Non-pigmented ciliary epithelial cell (primary cell): ENCODE measurements at places on chromosomes 13 and 19.
A peak's percentile ranks its signal among the peaks of the same experiment; 100 is the strongest.

DNA sequence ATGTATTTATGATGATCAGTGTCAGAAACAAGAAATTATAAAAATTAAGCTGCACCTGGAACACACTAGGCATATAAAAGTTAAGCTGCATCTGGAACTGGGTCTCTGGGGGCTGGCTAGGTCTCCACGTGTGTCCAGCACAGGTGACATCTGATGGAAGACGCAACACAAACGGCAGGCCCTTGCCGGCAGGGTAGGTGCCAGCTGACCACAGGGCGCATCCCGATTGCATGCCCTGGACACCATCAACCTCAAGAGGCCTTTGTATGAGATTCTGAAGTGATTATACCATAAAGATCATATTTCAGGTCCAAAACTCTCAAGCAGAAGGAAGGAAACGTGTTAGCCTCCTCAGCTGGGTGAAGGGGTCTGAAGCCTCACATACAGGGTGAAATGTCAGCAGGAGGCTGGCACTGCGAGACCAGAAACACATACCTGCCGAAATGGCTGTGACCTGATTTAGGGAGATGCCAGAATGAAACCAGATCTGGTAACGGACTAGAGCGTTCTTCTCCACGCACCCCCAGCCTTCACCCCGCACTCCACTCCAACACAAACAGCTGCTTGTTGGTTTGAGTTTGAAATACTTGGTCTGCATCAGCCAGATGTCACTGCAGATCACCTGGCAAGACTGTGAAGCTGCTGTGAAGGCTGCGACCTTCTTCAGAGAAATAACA lies 37.3 kb downstream of the COL4A1 start:
- DNase-seq: no peak

DNA sequence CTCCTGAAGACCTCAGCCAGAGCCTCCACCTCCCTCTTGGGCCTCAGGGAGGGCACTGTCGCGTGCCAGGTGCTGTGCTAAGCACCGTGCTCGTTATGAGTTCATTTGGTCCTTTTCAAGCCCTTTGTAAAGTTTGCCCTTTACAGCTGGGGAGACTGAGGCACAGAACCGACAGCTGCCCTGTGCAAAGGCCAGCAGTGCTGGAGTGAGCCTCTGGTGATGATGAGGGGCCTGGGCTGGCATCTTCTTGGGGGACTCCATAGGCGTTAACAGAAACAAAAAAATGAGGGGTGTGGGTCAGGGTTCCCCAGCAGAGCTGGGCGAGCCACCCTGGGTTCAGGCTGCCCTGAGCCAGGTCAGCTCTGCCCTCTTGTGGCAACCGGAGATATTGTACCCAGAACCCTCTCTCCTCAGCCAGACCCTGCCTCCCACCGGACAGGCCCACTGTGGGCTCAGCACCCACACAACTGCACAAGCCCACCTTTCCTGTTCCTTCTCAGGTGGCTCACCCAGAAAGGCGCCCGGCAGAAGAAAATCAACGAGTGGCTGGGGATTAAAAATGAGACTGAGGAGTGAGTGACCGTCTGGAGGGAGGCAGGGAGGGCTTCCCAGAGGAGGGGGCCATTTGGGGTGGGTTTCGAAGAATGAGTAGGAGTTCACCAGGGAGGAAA lies 5.5 kb upstream of the IFI30 start:
- no peak for DNase-seq

DNA sequence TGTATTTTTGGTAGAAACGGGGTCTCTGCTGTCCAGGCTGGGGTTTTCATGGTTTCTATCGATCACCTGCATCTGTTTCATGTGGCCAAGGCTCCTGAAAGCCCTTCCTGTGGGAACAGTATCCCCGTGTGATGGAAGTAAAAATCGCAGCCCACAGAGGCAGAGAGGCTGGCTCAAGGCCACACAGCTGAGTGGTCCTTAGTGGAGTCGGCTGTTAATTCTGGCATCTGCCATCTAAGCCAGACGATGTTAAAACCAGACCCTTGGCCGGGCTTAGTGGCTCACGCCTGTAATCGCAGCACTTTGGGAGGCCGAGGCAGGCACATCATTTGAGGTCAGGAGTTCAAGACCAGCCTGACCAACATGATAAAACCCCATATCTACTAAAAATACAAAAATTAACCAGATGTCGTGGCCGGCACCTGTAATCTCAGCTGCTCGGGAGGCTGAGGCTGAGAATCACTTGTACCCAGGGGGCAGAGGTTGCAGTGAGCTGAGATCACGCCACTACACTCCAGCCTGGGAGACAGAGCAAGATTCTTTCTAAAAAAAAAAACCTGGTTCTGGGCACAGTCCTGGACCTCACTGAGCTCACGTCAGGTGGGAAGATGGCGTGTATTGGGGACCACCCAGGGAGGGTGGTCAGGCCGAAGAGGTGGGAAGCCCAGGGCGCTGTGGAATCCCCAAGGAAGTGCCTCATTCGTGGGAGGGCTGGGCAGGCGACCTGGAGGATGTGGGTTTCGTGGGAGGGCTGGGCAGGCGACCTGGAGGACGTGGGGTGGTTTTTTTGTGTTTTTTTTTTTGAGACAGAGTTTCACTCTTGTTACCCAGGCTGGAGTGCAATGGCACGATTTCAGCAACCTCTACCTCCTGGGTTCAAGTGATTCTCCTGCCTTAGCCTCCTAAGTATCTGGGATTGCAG lies 18.5 kb upstream of the MISP start:
- no peak for DNase-seq

DNA sequence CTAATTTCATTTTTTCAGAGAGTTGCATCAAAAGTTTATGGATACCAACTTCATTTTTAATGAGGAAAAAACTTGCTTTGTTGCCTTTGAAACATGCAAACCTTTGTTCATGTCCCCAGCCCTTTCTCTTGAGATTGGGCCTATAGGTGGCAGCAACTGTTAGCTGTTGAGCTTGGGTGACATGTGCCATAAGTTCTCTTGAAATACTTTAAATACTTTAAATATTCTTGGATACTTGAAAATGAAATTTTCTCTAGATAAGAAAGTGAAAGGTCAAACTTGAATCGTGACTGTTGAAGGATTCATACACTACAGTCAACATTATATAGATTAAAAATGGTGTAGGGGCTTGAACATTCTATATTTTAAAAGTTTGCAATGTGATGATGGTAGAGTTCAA lies 294.9 kb downstream of the NDFIP2 start:
- DNase-seq: peak; percentile 58

GRCh38 chr13:94601446-94602431 lies at the start of gene GPR180:
GPR180 (plus strand) TSS chr13:94601857; CDS start chr13:94601928, 71 bp downstream.
- DNase-seq: peak; percentile 99

DNA sequence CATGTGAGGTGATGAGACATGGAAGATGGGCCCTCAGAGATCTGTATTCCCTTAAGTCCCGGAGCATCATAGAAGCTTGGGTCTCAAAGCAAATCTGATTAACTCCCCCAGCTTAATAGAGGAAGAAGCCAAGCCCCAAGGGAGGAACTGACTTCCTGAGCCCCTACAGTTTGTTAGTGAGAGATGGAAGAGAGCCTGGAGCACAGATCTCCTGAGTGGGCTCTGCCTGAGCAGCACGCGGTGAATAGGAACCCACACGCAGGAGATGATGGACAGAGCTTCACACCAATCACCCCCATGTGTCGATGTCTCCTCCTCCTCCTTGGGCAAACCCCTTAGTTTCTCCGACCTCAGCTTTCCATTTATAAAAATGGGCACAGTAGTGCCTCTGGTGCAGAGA lies 50.1 kb upstream of the ATP12A start:
- no peak for DNase-seq

- no peak for DNase-seq
These were observed 41.0 kb downstream of the EFNB2 start for GRCh38 chr13:106494506-106494905.

DNA sequence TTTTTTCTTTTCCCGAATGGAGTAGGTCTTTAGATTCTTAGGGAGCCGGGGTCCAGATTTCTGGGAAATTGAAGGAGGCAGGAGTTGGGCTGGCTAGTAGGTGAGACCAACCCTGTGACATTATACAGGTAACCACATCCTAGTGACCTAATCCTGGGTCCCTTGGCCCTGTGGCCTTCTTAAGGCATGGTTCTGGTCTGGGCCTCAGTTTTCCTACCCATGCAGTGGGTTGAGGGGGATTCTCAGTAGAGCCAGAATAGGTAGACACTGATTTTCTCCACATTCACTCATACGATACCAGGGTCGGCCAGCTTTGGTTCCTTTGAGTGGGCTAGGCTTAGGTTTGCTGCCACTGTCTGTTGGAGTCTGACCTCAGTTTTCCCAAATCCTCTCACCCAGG lies 7.2 kb downstream of the PPFIA3 start:
- DNase-seq: no peak

GRCh38 chr13:105634059-105634458 lies 901.4 kb downstream of the EFNB2 start:
- DNase-seq: no peak

- no peak for DNase-seq
These were observed 7.4 kb downstream of the DBP start for GRCh38 chr19:48629599-48630295.

- no peak for DNase-seq
These were observed 559 bp upstream of the SSBP4 start for GRCh38 chr19:18418483-18419194.

GRCh38 chr19:39828654-39829032 lies 5.3 kb downstream of the DYRK1B start:
- DNase-seq: no peak

DNA sequence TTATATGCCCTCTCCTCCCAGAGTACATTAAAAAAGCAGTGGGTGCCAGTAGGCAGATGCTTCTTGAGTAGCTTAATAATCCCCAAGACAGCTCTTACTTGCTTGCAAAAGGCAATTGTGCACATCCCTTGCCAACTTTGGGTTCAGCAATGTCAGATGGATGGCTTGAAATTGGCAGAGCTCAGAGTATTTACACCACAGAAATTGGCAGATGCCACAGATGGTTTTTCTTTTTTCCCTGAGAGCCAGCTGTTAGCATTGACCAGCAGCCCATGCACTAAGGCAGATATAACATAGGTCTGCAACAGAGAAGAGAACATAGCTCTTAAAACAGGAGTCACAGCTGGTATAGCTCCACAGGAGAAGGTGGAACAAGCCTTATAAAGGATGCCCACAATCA lies 18.4 kb upstream of the RNASEH2B start:
- DNase-seq: no peak

DNA sequence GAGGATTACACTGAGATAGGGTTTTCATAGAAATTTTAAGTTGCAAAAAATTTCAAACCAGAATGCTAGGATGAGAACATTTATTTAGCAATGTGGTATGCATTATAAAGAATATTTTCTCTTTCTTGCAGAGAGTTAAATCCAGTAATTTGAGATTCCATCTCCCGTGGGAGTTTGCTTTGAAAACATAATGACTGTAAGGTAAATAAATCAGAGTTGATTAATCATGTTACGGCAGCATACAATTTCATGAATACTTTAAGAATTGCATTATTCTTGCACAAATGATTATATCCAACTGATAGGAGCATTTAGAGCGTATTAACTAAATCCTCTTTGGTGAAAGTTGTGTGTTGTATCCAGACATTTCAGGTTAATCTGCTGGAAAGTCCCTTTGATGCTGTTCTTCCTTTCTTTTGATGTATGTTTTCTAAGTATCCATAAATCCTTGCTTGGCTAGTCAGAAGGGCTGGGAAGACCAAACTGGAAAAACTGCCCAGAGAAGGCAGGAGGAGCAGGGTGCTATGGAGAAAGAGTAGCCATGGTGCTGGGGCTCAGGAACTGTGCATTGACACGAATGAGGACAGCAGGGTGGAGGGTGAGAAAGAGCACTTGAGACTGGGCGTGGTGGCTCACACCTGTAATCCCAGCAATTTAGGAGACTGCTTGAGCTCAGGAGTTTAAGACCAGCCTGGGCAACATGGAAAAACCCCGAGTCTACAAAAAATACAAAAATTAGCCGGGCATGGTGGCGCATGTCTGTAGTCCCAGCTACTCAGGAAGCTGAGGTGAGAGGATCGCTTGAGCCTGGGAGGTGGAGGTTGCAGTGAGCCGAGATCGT lies 4.8 kb upstream of the GJA3 start:
- DNase-seq: no peak

DNA sequence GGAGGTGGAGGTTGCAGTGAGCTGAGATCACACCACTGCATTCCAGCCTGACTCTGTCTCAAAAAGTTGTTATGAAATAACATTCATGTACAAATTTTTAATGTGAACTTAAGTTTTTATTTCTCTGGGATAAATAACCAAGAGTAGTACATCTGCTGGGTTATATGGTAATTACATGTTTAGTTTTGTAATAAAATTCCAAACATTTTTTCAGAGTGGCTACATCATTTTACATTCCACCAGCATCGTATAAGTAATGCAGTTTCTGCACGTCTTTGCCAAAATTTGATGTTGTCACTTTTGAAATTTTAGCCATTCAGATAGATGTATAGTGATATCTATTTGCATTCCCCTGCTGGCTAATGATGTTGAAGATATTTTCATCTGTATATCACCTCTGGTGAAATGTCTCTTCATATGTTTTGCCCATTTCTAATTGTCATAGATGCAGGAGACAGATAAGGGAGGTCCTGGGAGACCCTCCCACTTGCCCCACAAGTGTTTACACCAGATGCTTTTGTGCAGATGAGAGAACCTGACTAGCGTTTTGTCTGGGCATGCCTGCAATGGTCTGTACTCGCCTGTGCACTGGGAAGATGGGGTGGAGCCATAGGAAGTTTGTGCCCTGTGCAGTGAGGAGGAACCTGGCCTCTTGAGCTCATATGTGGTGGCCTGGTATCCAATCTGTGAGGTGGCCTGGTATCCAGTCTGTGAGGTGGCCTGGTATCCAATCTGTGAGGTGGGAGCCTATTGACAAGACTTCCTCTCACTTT lies 12.7 kb upstream of the KBTBD6 start:
- no peak for DNase-seq

DNA sequence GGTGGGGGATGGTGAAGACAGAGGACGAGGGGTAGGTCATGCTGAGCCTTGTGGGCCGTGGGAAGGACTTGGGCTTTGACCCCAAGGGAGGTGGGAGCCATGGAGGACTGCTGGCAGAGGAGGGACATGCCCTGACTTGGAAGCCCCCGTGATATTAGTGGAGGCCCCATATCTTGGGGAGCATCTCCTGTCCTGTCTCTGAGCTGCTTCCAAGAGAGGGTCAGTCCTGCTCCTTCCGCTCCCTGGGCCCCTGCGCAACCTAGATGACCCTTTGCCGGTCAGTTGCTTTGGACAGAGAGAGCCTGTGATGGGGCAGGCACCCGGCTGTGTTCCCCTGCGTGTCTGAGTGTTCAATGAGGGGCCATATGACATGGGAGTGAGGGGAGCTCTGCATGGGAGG lies 5.2 kb downstream of the TLE6 start:
- DNase-seq: no peak

GRCh38 chr19:33569821-33570220 lies 48.2 kb upstream of the PEPD start:
- no peak for DNase-seq

DNA sequence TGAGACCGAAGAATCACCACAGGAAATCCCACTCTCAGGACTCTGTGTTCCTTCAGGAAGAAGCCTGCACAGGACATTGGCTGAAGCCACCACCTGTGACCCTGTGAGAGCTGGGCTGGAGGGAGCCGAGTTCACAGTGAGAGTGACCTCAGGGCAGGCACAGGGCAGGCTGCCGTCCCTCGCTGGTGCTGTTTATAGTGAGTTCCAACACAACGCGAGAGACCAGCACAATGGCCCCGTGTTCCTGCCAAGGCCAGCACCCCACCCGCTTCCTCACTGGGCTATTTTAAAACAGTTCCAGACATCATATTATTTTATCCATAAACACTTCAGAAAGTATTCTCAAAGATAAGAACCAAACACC lies 18.4 kb upstream of the GAS6 start:
- DNase-seq: no peak

GRCh38 chr13:106098778-106099177 lies 436.7 kb downstream of the EFNB2 start:
- no peak for DNase-seq

- no peak for DNase-seq
These were observed 49.4 kb upstream of the ARHGEF7 start for GRCh38 chr13:111065698-111066097.

- no peak for DNase-seq
These were observed 96.3 kb upstream of the SOX1 start for GRCh38 chr13:111970494-111971141.
